ENCODE measurements at places on chromosomes 3 and 15. TPM values are rescaled to one million over a fixed set of nuclear protein-coding genes. Genes with fewer than 3 reads are reported as not detected.
A peak's percentile ranks its signal among the peaks of the same experiment; 100 is the strongest.

DNA sequence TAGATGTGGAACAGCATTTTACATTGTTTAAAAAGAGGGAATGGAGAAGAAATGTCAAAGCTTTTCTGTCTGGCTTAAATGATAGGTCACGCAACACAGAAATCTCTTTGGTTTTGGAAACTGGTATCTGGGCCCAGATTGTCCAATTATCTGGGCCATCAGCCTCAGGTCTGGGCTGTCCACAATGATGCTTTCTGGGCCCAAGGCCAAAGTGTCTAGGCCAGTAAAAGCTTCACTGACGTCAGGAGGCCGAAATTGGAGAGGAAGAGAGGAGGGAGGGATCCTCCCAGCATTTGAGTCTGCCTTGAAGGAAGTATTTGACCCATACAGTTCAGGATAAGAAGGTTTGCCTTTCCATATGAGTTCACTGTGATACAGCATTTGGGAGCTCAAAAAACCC, 60.7 kb upstream of the ALDH1A3 start:
- H3K27me3 ChIP-seq = peaks cover 53% of the 10 kb centered on the region
- no peak overlapping the region for H3K27ac ChIP-seq
- no peak overlapping the region for H3K4me3 ChIP-seq
- no peaks in the 10 kb centered on the region for H3K36me3 ChIP-seq

- peaks cover 6% of the 10 kb centered on the region for H3K27me3 ChIP-seq
- no peak overlapping the region for H3K27ac ChIP-seq
- H3K36me3 ChIP-seq = peaks cover 3% of the 10 kb centered on the region
- H3K4me1 ChIP-seq = no peaks in the 10 kb centered on the region
These were observed 164.5 kb downstream of the FBLN2 start for GRCh38 chr3:13713396-13713795.

GRCh38 chr15:100597862-100598261, 4.1 kb downstream of the LINS1 start:
- H3K36me3 ChIP-seq = peaks cover 35% of the 10 kb centered on the region
- no peak overlapping the region for H3K27ac ChIP-seq
- peaks cover 58% of the 10 kb centered on the region for H3K4me1 ChIP-seq
- H3K27me3 ChIP-seq = no peaks in the 10 kb centered on the region

- DNase-seq = no peak
- peaks cover 9% of the 10 kb centered on the region for H3K27me3 ChIP-seq
- H3K36me3 ChIP-seq = peaks cover 2% of the 10 kb centered on the region
- H3K4me3 ChIP-seq = no peak overlapping the region
These were observed 105.6 kb upstream of the NECTIN3 start for GRCh38 chr3:110965976-110966375.

- H3K36me3 ChIP-seq = no peaks in the 10 kb centered on the region
- no peak overlapping the region for H3K4me3 ChIP-seq
- H3K27me3 ChIP-seq = no peaks in the 10 kb centered on the region
- no peaks in the 10 kb centered on the region for H3K4me1 ChIP-seq
- no peak overlapping the region for H3K27ac ChIP-seq
These were observed 1015.9 kb downstream of the OTOL1 start for GRCh38 chr3:162512488-162512887.

GRCh38 chr3:17290894-17291293, 406.1 kb downstream of the PLCL2 start:
- DNase-seq = no peak
- H3K4me3 ChIP-seq = no peak overlapping the region
- H3K27me3 ChIP-seq = no peaks in the 10 kb centered on the region

DNA sequence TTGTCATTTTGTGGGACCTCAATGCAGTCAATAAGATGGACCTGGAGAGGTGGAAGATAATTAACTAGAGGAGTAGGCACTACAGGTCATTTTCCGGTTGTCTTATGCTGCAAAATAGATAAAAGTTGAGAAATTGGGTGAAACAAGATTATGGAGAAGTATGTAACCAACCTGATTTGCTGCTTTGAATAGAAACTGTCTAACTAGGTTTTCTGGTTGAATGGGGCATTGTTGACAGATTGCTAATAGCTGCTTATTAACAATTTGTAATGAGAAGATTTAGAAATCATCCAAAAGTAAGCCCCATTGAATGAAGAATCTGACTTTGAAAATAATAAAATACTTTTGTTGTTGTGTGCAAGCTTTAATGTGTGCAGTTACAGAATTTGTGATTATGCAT, 26.2 kb downstream of the PIAS1 start:
- peaks cover 12% of the 10 kb centered on the region for H3K36me3 ChIP-seq
- peaks cover 73% of the 10 kb centered on the region for H3K4me1 ChIP-seq
- H3K27ac ChIP-seq = no peak overlapping the region
- DNase-seq = no peak
- no peaks in the 10 kb centered on the region for H3K27me3 ChIP-seq
- no peak overlapping the region for H3K4me3 ChIP-seq

Gene LOXL1
- 2.1 TPM for total RNA-seq

Gene WNT5A
- not detected for total RNA-seq

GRCh38 chr3:128919988-128920387, 40.6 kb downstream of the ACAD9 start:
- no peaks in the 10 kb centered on the region for H3K27me3 ChIP-seq
- peaks cover 80% of the 10 kb centered on the region for H3K36me3 ChIP-seq
- H3K4me1 ChIP-seq = peaks cover 27% of the 10 kb centered on the region
- H3K27ac ChIP-seq = no peak overlapping the region
- no peak overlapping the region for H3K4me3 ChIP-seq

GRCh38 chr3:55476515-55476914, 10.6 kb downstream of the WNT5A start:
- H3K27me3 ChIP-seq = peaks cover 59% of the 10 kb centered on the region
- H3K4me1 ChIP-seq = no peaks in the 10 kb centered on the region
- H3K36me3 ChIP-seq = no peaks in the 10 kb centered on the region
- no peak for DNase-seq
- H3K4me3 ChIP-seq = no peak overlapping the region

GRCh38 chr3:53077476-53078220, 31.8 kb upstream of the SFMBT1 start:
- H3K4me1 ChIP-seq = peaks cover 10% of the 10 kb centered on the region
- no peak overlapping the region for H3K27ac ChIP-seq
- no peaks in the 10 kb centered on the region for H3K36me3 ChIP-seq
- no peak overlapping the region for H3K4me3 ChIP-seq
- no peaks in the 10 kb centered on the region for H3K27me3 ChIP-seq
- no peak for DNase-seq

GRCh38 chr3:69817988-69818387, 78.7 kb downstream of the MITF start:
- no peak for DNase-seq
- H3K4me3 ChIP-seq = no peak overlapping the region
- H3K27ac ChIP-seq = no peak overlapping the region
- no peaks in the 10 kb centered on the region for H3K27me3 ChIP-seq
- H3K36me3 ChIP-seq = no peaks in the 10 kb centered on the region
- no peaks in the 10 kb centered on the region for H3K4me1 ChIP-seq

GRCh38 chr3:179174316-179174715, 26.2 kb downstream of the PIK3CA start:
- H3K27me3 ChIP-seq = no peaks in the 10 kb centered on the region
- H3K27ac ChIP-seq = no peak overlapping the region
- peaks cover 11% of the 10 kb centered on the region for H3K36me3 ChIP-seq

- H3K4me3 ChIP-seq = no peak overlapping the region
- H3K27me3 ChIP-seq = no peaks in the 10 kb centered on the region
- H3K36me3 ChIP-seq = no peaks in the 10 kb centered on the region
- peaks cover 5% of the 10 kb centered on the region for H3K4me1 ChIP-seq
These were observed 26.2 kb downstream of the SLC2A2 start for GRCh38 chr3:171000281-171000680.

Gene CYP1A2
- not detected for total RNA-seq

- no peaks in the 10 kb centered on the region for H3K4me1 ChIP-seq
- no peaks in the 10 kb centered on the region for H3K27me3 ChIP-seq
- peaks cover 69% of the 10 kb centered on the region for H3K36me3 ChIP-seq
- H3K4me3 ChIP-seq = no peak overlapping the region
- no peak overlapping the region for H3K27ac ChIP-seq
These were observed 52.9 kb downstream of the PGBD4 start for GRCh38 chr15:34154725-34155204.

DNA sequence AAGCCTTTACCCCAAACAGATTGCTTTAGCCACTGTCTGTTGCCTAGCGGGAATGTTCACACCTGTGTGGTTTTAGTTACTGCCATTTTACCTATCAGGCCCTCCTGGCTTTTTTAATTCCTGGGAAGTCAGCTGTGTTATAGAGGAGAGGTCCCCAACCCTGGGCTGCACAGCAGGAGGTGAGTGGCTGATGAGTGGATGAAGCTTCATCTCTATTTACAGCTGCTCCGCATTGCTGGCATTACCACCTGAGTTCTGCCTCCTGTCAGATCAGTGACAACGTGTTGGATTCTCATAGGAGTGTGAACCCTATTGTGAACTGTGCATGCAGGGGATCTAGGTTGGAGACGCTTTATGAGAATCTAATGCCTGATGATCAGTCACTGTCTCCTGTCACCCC, 127.0 kb downstream of the MBNL1 start:
- peaks cover 48% of the 10 kb centered on the region for H3K36me3 ChIP-seq
- peak overlapping the region; percentile 42 for H3K27ac ChIP-seq
- peaks cover 69% of the 10 kb centered on the region for H3K4me1 ChIP-seq
- no peaks in the 10 kb centered on the region for H3K27me3 ChIP-seq

DNA sequence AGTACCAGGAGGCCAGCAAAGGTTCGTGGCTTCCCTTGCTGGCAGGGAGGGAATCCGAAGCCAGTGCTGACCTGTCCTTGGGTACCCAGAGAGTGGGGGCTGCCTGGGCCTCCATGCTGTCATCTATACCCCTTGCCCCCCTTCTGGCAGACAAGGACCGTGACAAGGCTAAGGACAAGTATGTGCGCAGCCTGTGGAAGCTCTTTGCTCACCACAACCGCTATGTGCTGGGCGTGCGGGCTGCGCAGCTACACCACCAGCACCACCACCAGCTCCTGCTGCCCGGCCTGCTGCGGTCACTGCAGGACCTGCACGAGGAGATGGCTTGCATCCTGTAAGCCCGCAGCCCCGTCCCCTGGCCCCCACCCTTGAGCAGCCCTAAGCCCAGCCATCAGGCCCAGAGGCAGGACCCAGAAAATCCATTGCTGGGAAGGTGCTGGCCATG, 2.8 kb downstream of the FES start:
- H3K27ac ChIP-seq = no peak overlapping the region
- H3K27me3 ChIP-seq = peaks cover 4% of the 10 kb centered on the region
- peaks cover 8% of the 10 kb centered on the region for H3K4me1 ChIP-seq
- peaks cover 3% of the 10 kb centered on the region for H3K36me3 ChIP-seq

Gene LYZL4
- not detected for total RNA-seq

Gene SLC9C1
- not detected for total RNA-seq

- no peaks in the 10 kb centered on the region for H3K27me3 ChIP-seq
- H3K4me3 ChIP-seq = no peak overlapping the region
- H3K27ac ChIP-seq = no peak overlapping the region
- no peak for DNase-seq
- H3K4me1 ChIP-seq = peaks cover 13% of the 10 kb centered on the region
These were observed 173.0 kb downstream of the ADAMTS17 start for GRCh38 chr15:100168787-100169186.

- H3K4me1 ChIP-seq = no peaks in the 10 kb centered on the region
- H3K36me3 ChIP-seq = no peaks in the 10 kb centered on the region
These were observed 132.2 kb downstream of the GREM1 start for GRCh38 chr15:32849769-32850668.

- no peak for DNase-seq
- peaks cover 19% of the 10 kb centered on the region for H3K4me1 ChIP-seq
- H3K36me3 ChIP-seq = no peaks in the 10 kb centered on the region
- H3K4me3 ChIP-seq = no peak overlapping the region
- H3K27me3 ChIP-seq = peaks cover 10% of the 10 kb centered on the region
These were observed 10.7 kb upstream of the CYP8B1 start for GRCh38 chr3:42886294-42886822.

Gene TM6SF1
- total RNA-seq = 1.6 TPM

DNA sequence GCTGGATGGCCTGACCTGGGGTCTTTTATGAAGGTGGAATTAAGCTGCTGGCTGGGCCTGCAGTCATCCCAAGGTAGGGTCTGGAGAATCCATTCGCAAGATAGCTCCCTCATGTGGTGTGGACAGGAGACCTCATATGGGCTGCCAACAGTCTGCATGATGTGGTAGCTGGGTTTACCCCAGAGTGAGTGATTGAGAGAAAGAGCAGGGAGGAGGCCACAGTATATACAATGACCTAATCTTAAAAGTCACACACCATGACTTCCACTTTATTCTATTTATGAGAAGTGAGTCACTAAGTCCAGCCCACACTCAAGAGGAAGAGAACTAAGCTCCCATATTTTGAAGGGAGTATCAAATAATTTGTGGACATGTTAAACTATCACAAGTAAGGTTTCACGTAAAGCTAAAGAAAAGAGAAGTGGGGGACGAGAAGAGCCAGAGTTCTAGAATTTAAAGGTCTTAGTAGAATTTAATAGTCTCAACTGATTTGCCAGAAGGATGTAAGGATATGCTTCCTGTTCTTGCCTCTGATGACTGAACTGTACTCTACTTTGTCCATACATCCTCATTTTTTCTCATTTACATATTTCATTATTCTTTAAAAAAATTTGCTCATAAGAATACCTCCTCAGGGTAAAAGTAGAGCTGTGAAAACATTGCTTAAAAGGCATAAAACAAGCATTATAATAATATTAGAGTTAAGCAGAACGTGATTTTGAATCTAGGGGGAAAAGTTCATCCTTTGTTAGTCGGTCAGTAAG, 184.4 kb downstream of the PEX5L start:
- H3K4me3 ChIP-seq = no peak overlapping the region
- no peak overlapping the region for H3K27ac ChIP-seq
- no peaks in the 10 kb centered on the region for H3K36me3 ChIP-seq
- no peaks in the 10 kb centered on the region for H3K4me1 ChIP-seq

Gene CHRM5
- total RNA-seq = not detected

DNA sequence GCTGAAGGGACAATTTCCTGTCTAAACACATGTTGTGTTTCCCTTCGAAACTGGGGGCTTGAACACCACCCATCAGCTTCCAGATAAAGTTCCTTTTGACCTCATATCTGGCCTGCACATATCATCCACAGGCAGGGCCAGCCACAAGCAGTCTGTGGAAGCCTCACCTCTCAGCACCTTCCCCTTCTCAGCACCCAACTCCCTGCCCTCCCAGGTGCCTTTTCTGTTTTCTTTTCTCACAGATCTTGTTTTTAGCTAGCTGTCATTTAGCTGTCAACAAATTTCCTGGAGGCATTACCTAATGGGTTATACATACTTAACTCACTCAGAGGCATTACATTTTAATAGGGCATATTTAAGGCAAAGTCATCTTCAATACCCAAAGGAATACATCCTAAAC, 93.9 kb downstream of the SEMA6D start:
- H3K36me3 ChIP-seq = no peaks in the 10 kb centered on the region
- H3K27ac ChIP-seq = no peak overlapping the region
- DNase-seq = no peak
- H3K4me3 ChIP-seq = no peak overlapping the region
- H3K27me3 ChIP-seq = peaks cover 4% of the 10 kb centered on the region

DNA sequence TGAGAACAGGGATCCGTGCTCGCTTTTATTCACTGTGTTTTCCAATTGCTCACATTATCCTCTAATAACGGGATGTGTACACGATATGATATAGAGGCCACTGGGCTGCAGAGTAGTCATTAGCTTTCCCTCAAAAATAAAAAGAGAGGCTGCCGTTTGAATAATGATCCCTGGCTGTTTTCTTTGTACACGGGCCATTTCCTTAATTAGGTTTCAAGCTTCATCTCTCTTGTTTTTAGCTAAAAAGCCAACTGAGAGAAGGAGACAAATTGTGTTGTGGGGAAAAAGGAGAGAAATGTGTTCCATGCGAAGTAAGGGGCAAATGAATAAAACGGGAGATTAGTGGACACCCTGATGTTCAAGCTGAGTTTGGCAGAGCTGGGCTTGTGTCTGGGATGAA, 174.2 kb downstream of the CACNA2D3 start:
- H3K36me3 ChIP-seq = no peaks in the 10 kb centered on the region
- DNase-seq = no peak
- H3K27ac ChIP-seq = no peak overlapping the region
- no peak overlapping the region for H3K4me3 ChIP-seq
- no peaks in the 10 kb centered on the region for H3K4me1 ChIP-seq
